ENCODE measurements at places on chromosomes 3 and 15. TPM values are rescaled to one million over a fixed set of nuclear protein-coding genes. Genes with fewer than 3 reads are reported as not detected.

DNA sequence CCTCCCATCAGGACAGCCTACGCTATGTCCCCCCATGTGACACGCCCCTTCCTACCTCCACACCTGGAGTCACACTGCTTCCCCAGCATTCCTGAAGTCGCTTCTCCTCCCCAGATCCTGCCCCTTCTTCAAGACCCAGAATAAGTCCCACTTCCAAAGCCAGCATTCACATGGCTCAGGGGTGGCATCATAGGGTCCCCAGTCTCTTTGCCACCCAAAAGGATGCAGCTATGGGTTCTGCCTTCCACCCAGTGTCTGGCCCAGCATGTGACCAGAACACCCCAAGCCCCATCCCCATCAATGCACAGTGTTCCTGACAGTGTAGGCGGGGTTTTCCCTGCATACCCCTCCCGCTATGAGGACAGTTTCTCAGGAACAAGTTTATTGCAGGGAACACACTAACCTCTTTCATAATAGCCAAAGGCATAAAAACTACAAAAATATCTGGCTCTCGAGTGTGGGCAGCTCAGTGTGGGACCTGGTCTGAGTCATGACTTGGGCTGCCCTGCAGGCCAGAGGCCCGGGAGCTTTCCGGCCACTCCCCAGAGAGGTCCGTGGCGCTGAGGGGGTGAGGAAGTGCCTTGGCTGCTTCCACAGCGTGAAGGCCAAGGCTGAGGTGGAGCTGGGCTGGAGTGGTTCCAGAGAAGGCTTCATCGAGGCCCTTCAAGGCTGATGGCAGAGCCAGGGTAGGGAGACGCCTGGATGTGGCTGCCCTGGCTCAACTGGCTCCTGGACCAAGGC is 5.8 kb downstream of the ISLR start:
- H3K4me3 ChIP-seq, result no peak overlapping the region
- H3K4me1 ChIP-seq, result no peaks in the 10 kb centered on the region
- no peaks in the 10 kb centered on the region for H3K36me3 ChIP-seq
- no peak overlapping the region for H3K27ac ChIP-seq
- DNase-seq, result no peak

- H3K27ac ChIP-seq, result no peak overlapping the region
- H3K27me3 ChIP-seq, result no peaks in the 10 kb centered on the region
- DNase-seq, result no peak
- H3K4me3 ChIP-seq, result no peak overlapping the region
- H3K36me3 ChIP-seq, result no peaks in the 10 kb centered on the region
- H3K4me1 ChIP-seq, result no peaks in the 10 kb centered on the region
Measured at GRCh38 chr3:81299481-81299880, 462.0 kb downstream of the GBE1 start.

The PPCDC gene
- 31.0 TPM for total RNA-seq

DNA sequence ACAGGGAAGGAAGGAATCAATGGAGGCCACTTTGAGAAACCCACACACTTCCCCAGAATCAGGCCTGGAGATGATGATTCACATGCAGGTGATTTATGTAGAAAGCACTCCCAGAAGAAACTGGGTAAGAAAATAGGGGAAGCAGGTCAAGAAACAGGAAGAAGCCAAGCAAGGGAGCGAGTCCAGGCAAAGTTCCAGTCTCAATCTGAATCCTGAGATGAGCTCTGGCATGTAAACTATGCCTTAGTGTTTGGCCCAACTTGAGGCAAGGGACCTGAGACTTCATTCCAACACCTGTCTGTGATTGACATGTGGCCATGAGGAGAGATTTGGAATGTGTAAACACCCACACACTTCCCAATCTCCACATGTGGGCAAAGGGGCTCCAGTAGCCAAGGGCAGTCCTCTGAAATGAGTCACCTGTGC is 61.6 kb upstream of the CTNNB1 start:
- H3K4me3 ChIP-seq, result no peak overlapping the region
- no peaks in the 10 kb centered on the region for H3K27me3 ChIP-seq
- no peaks in the 10 kb centered on the region for H3K36me3 ChIP-seq
- peaks cover 2% of the 10 kb centered on the region for H3K4me1 ChIP-seq
- H3K27ac ChIP-seq, result no peak overlapping the region
- no peak for DNase-seq

- H3K27me3 ChIP-seq, result peaks cover 24% of the 10 kb centered on the region
- no peak overlapping the region for H3K4me3 ChIP-seq
- no peak overlapping the region for H3K27ac ChIP-seq
- DNase-seq, result no peak
- no peaks in the 10 kb centered on the region for H3K36me3 ChIP-seq
Measured at GRCh38 chr3:10558736-10559135, 53.4 kb upstream of the ATP2B2 start.

The UNC13C gene
- not detected for total RNA-seq

- H3K27me3 ChIP-seq, result peaks cover 32% of the 10 kb centered on the region
- no peak for DNase-seq
- no peak overlapping the region for H3K27ac ChIP-seq
Measured at GRCh38 chr3:185150561-185150960, 2.3 kb downstream of the C3orf70 start.

- peaks cover 38% of the 10 kb centered on the region for H3K4me1 ChIP-seq
- H3K27me3 ChIP-seq, result peaks cover 6% of the 10 kb centered on the region
- H3K27ac ChIP-seq, result no peak overlapping the region
- H3K36me3 ChIP-seq, result no peaks in the 10 kb centered on the region
- DNase-seq, result no peak
Measured at GRCh38 chr3:64352639-64352992, 127.3 kb upstream of the PRICKLE2 start.

GRCh38 chr3:176759815-176760506 is 437.3 kb downstream of the TBL1XR1 start:
- H3K36me3 ChIP-seq, result no peaks in the 10 kb centered on the region
- H3K4me1 ChIP-seq, result no peaks in the 10 kb centered on the region
- DNase-seq, result no peak
- H3K27me3 ChIP-seq, result no peaks in the 10 kb centered on the region
- no peak overlapping the region for H3K27ac ChIP-seq

DNA sequence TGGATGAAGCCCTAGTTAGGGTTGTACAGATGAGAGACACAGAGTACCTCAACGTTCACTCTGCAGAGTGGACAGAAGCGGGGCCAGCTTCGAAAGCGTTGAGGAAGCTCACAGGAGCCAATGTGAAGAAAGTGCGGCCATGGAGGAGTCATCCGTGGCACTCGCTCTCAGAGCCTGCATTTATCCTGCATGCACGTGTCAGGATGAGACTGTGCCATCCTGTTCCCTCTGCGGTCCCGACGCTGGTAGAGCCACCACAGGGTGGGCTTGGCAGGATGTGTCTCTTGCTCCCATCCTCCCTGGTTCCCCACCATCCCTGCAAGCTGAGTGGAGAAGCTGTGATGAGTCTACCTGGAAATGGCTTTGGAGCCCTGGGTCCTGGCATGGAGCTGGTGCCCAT is 39.3 kb downstream of the KLHL25 start:
- H3K27ac ChIP-seq, result no peak overlapping the region
- H3K36me3 ChIP-seq, result peaks cover 3% of the 10 kb centered on the region
- peaks cover 3% of the 10 kb centered on the region for H3K4me1 ChIP-seq
- no peaks in the 10 kb centered on the region for H3K27me3 ChIP-seq

GRCh38 chr15:49466119-49466518 is 43.1 kb downstream of the FGF7 start:
- no peak overlapping the region for H3K4me3 ChIP-seq
- H3K27ac ChIP-seq, result no peak overlapping the region
- peaks cover 3% of the 10 kb centered on the region for H3K27me3 ChIP-seq
- H3K4me1 ChIP-seq, result peaks cover 4% of the 10 kb centered on the region

The TM4SF4 gene
- total RNA-seq, result not detected

The CADM2 gene
- not detected for total RNA-seq
